ENCODE measurements at places on chromosomes 3 and 15. TPM values are rescaled to one million over a fixed set of nuclear protein-coding genes. Genes with fewer than 3 reads are reported as not detected.

Gene CPNE9
- total RNA-seq: 12.7 TPM

Gene KY
- 1.6 TPM for total RNA-seq

Gene CCDC39
- 3.9 TPM for total RNA-seq

Gene OR5K2
- total RNA-seq: not detected

Gene PLOD2
- total RNA-seq: 45.0 TPM

Gene PLXNA1
- 86.7 TPM for total RNA-seq

Gene MFGE8
- 65.3 TPM for total RNA-seq
